ENCODE measurements at places on chromosomes 3 and 15.

- H3K36me3 ChIP-seq = peaks cover 66% of the 10 kb centered on the region
- ATAC-seq = peak; percentile 92
- peaks cover 28% of the 10 kb centered on the region for H3K4me1 ChIP-seq
- no peak overlapping the region for H3K4me3 ChIP-seq
These were observed 50.4 kb downstream of the CCR4 start for GRCh38 chr3:33001889-33002288.

- no peak for ATAC-seq
- peaks cover 78% of the 10 kb centered on the region for H3K4me1 ChIP-seq
- H3K4me3 ChIP-seq = no peak overlapping the region
- H3K36me3 ChIP-seq = peaks cover 73% of the 10 kb centered on the region
- H3K27ac ChIP-seq = no peak overlapping the region
- no peaks in the 10 kb centered on the region for H3K27me3 ChIP-seq
These were observed 11.6 kb downstream of the KBTBD8 start for GRCh38 chr3:67009716-67010115.

- no peak for ATAC-seq
- H3K27me3 ChIP-seq = peaks cover 30% of the 10 kb centered on the region
- no peak overlapping the region for H3K27ac ChIP-seq
- no peak overlapping the region for H3K4me3 ChIP-seq
These were observed 16.4 kb upstream of the SKIC8 start for GRCh38 chr15:78315686-78316282.

- H3K4me3 ChIP-seq = peak overlapping the region; percentile 21
- H3K4me1 ChIP-seq = peaks cover 39% of the 10 kb centered on the region
- peaks cover 13% of the 10 kb centered on the region for H3K36me3 ChIP-seq
- H3K27me3 ChIP-seq = no peaks in the 10 kb centered on the region
- H3K27ac ChIP-seq = no peak overlapping the region
These were observed 46.5 kb downstream of the CD86 start for GRCh38 chr3:122101646-122102045.

DNA sequence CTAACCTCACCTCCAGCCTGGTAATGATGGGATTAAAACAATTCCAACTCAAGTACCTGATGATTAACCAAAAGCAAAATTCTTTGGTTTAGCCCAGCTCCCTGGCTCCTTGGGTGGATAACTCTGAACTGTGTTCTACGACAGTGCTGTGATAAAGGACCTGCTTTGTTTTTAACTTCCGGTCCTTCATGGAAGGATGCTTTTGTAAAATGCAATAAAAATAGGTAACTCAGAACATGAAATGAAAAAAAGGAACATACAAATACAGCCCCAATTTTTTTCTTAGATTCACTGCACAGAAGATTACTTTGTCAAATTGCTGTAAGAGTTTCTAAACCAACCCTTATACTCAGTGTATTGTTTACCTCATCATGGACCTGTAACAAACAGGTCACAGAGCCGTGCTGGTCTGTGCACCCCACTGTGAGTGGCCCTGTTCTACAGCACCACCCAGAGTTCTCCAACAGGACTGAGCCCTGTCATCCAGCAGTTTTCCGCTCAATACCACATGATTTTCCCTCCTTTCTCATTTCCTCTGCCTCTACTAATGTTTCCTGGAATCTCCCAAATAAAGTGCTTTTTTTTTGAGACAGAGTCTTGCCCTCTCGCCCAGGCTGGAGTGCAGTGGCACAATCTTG lies 4.9 kb upstream of the PCYT1A start:
- H3K36me3 ChIP-seq = no peaks in the 10 kb centered on the region
- no peaks in the 10 kb centered on the region for H3K27me3 ChIP-seq
- peak overlapping the region; percentile 13 for H3K4me3 ChIP-seq

GRCh38 chr15:59590027-59590426 lies 21.6 kb upstream of the GCNT3 start:
- H3K36me3 ChIP-seq = no peaks in the 10 kb centered on the region
- peak; percentile 36 for ATAC-seq
- H3K4me3 ChIP-seq = peak overlapping the region; percentile 1
- H3K27me3 ChIP-seq = peaks cover 25% of the 10 kb centered on the region

DNA sequence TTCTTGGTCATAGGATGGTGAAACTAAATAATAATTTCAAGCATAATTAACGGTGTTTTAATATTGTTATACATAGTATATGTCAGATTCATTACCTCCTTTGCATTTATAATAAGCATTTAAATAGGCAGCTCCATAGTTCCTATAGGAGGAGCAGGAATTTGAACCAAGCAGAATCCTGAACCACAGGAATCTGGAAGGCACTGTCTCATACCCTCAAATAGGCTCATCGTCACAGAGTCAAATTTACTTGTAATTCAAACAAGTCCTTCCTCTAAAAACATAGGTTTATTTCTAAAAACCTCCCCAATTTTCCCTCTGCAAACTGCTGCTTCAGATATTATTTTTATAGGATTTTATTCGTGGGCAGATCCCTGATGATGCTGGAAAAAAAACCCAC lies 376.3 kb upstream of the ARHGEF26 start:
- no peak overlapping the region for H3K4me3 ChIP-seq
- no peaks in the 10 kb centered on the region for H3K27me3 ChIP-seq
- ATAC-seq = no peak
- no peak overlapping the region for H3K27ac ChIP-seq

- no peaks in the 10 kb centered on the region for H3K27me3 ChIP-seq
- no peaks in the 10 kb centered on the region for H3K4me1 ChIP-seq
- no peaks in the 10 kb centered on the region for H3K36me3 ChIP-seq
- no peak overlapping the region for H3K4me3 ChIP-seq
- H3K27ac ChIP-seq = no peak overlapping the region
- no peak for ATAC-seq
These were observed 1053.5 kb downstream of the SI start for GRCh38 chr3:164024786-164025185.

GRCh38 chr3:82496890-82497560 lies 735.6 kb upstream of the GBE1 start:
- no peaks in the 10 kb centered on the region for H3K4me1 ChIP-seq
- H3K36me3 ChIP-seq = no peaks in the 10 kb centered on the region
- no peaks in the 10 kb centered on the region for H3K27me3 ChIP-seq
- no peak overlapping the region for H3K27ac ChIP-seq
- no peak overlapping the region for H3K4me3 ChIP-seq

DNA sequence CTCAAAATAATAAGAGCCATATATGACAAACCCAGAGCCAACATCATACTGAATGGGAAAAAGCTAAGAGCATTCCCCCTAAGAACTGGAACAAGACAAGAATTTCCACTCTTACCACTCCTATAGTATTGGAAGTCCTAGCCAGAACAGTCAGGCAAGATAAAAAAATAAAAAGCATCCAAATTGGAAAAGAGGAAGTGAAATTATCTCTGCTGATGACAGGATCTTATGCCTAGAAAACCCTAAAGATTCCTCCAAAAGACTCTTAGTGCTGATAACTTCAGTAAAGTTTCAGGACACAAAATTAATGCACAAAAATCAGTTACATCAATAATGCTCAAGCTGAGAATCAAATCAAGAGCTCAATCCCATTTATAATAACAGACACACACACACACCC lies 45.9 kb upstream of the SLC2A2 start:
- H3K4me3 ChIP-seq = no peak overlapping the region
- no peak for ATAC-seq
- no peak overlapping the region for H3K27ac ChIP-seq
- no peaks in the 10 kb centered on the region for H3K27me3 ChIP-seq
- H3K4me1 ChIP-seq = no peaks in the 10 kb centered on the region

DNA sequence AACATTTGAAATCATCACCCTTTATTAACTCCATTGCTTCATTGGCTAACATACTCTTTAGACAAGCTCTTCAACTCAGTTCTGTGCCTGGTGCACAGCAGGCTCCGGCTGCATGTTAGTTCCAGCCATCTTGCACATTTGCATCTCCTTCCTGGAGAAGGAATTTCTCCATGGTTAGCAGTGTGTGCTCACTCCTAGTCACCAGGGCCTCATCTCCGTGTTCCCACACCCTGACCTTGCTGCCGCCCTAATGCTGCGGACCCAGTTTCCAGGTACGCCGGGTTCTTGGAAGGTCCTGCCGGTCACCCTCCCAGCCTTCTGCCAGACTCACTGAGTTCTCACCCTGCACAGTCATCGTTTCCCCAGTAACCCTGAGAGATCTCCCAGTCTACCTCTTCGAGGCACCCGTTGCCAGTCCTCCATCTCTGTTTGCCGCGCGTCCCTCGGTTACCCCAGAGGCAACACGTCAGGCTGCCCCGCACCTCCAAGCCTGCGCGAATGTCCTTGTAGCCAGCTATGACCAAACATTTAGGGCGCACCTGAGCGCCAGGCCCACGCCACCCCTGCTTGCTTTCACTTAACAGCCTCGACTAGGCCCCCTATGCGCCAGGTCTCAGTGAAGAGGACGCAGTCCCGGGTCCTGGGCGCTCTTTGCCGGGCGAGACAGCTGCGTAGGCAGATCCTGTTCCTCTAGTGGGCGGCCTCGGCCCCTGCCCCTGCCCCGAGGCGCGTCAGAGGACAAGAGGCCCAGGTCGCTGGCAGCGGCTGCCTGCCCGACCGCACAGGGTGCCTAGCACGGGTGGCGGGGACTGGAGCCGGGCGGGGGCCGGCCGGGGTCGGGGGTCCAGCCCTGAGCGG lies 747 bp upstream of the ZNF592 start:
- peaks cover 7% of the 10 kb centered on the region for H3K36me3 ChIP-seq
- H3K27me3 ChIP-seq = no peaks in the 10 kb centered on the region
- ATAC-seq = peak; percentile 78
- peaks cover 62% of the 10 kb centered on the region for H3K4me1 ChIP-seq
- peak overlapping the region; percentile 99 for H3K27ac ChIP-seq

DNA sequence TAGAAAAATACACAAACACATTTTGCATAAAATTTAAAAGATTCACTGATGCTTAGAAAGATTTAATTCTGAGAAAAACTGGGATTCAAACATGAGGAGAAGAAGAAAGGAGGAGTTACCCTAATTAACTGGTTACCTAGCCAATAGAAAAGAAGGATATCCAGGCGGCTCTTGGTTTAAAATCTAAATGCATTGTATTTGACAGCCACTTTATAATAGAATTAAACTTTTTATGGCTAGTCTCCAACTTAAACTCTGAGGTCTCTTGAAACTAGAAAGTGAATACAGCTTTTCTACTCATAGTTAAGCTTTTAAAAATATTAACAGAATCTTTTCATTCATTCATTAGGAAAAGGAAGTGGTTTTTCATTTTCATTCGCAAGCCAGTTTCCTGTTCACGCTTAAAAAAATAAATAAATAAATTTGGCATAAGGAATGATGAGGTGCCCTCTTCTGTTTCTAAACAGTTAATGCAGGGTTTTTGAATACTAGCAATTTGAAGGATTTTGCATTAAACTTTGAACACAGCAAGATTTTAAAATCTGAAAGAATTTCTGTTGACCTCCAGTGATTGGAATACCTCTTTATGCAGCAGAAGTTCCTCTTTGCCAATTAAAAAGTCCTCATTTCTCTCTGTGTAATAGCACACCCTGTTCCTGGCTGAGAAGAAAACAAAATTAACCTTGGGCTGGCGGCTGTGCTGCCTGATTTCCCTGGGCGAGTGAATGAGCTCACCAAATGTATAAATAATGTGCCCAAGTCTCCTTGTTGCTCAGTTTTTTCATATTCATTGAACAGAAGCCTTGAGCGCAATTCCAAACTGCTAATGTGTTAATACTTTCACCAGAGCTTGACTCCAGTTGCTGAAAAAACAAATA lies 105.1 kb downstream of the ZMAT3 start:
- H3K27me3 ChIP-seq = no peaks in the 10 kb centered on the region
- no peak for ATAC-seq
- H3K4me3 ChIP-seq = peak overlapping the region; percentile 47

- ATAC-seq = no peak
- H3K27ac ChIP-seq = no peak overlapping the region
- no peaks in the 10 kb centered on the region for H3K4me1 ChIP-seq
- H3K36me3 ChIP-seq = no peaks in the 10 kb centered on the region
These were observed 7.8 kb upstream of the CAMP start for GRCh38 chr3:48215466-48215865.

- no peak overlapping the region for H3K27ac ChIP-seq
- H3K36me3 ChIP-seq = no peaks in the 10 kb centered on the region
- no peaks in the 10 kb centered on the region for H3K4me1 ChIP-seq
- no peaks in the 10 kb centered on the region for H3K27me3 ChIP-seq
These were observed 79.6 kb downstream of the TP63 start for GRCh38 chr3:189710620-189711402.

DNA sequence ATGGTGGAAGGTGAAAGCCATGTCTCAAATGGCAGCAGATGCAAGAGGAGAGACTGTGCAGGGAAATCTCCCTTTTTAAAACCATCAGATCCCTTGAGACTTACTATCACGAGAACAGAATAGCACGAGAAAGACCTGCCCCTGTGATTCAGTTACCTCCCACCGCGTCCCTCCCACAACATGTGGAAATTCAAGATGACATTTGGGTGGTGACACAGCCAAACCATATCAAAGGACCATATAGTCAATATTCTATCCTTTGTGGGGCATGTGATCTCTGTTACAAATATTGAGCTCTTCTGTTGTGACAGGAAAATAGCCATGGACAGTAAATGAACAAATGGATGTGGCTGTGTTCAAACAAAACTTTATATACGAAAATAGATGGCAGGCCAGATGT lies 77.2 kb upstream of the ACKR4 start:
- H3K4me1 ChIP-seq = no peaks in the 10 kb centered on the region
- no peak overlapping the region for H3K4me3 ChIP-seq
- no peak overlapping the region for H3K27ac ChIP-seq
- no peak for ATAC-seq
- no peaks in the 10 kb centered on the region for H3K27me3 ChIP-seq

- ATAC-seq = no peak
- peaks cover 30% of the 10 kb centered on the region for H3K4me1 ChIP-seq
- no peaks in the 10 kb centered on the region for H3K27me3 ChIP-seq
- H3K27ac ChIP-seq = peak overlapping the region; percentile 65
- H3K4me3 ChIP-seq = peak overlapping the region; percentile 36
These were observed 2.3 kb downstream of the SUCNR1 start for GRCh38 chr3:151875759-151876158.

DNA sequence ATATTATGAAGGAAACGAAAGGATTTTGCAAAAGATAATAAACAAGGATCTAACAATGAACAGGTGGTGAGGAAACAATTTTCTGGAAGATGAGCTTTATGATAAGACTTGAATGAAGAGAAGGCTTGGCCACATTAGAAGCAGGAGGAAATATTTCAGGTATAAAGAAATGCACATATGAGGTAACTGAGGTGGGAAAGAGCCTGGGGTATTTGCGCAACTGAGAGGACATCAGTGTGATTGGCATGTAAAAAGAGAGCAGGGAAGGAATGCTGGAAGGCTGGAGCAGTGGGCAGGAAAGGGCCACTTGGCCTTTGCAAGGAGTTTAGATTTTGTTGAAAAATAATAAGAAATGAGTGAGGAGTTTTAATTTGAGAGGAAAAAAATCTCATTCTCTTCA lies 414.4 kb upstream of the TMCO5A start:
- no peak overlapping the region for H3K27ac ChIP-seq
- no peak for ATAC-seq
- no peak overlapping the region for H3K4me3 ChIP-seq
- H3K36me3 ChIP-seq = no peaks in the 10 kb centered on the region

GRCh38 chr15:27757052-27757451 lies 342.1 kb downstream of the OCA2 start:
- no peak overlapping the region for H3K27ac ChIP-seq
- no peak overlapping the region for H3K4me3 ChIP-seq
- H3K4me1 ChIP-seq = no peaks in the 10 kb centered on the region
- no peaks in the 10 kb centered on the region for H3K36me3 ChIP-seq
- ATAC-seq = no peak
- no peaks in the 10 kb centered on the region for H3K27me3 ChIP-seq
